Frontal cortex (tissue), 4 donors: ENCODE measurements at places on chromosomes 7 and 10. TPM values are rescaled to one million over a fixed set of nuclear protein-coding genes. Genes with fewer than 3 reads are reported as not detected.

PNLIP gene
- not detected for total RNA-seq

ASZ1 gene
- not detected for total RNA-seq

GHRHR gene
- total RNA-seq, result not detected

HMX3 gene
- not detected for total RNA-seq

SPDYE16 gene
- total RNA-seq, result 0.41 TPM

GPC2 gene
- total RNA-seq, result 75.0 TPM

GJD4 gene
- total RNA-seq, result not detected

STEAP4 gene
- total RNA-seq, result 0.41 TPM

FHIP2A gene
- 48.5 TPM for total RNA-seq

LRRC17 gene
- 15.5 TPM for total RNA-seq

ELMO1 gene
- total RNA-seq, result 68.1 TPM

FAM20C gene
- total RNA-seq, result 19.6 TPM
